Activated naive CD8-positive, alpha-beta T cell treated with anti-CD3 and anti-CD28 coated beads for 36 hours (primary cell): ENCODE measurements at places on chromosomes 7 and 10. TPM values are rescaled to one million over a fixed set of nuclear protein-coding genes. Genes with fewer than 3 reads are reported as not detected.

The LRRC4 gene
- total RNA-seq = not detected

The SPDYE5 gene
- total RNA-seq = not detected

The ENTPD1 gene
- total RNA-seq = 0.99 TPM

The SLC39A12 gene
- total RNA-seq = not detected

DNA sequence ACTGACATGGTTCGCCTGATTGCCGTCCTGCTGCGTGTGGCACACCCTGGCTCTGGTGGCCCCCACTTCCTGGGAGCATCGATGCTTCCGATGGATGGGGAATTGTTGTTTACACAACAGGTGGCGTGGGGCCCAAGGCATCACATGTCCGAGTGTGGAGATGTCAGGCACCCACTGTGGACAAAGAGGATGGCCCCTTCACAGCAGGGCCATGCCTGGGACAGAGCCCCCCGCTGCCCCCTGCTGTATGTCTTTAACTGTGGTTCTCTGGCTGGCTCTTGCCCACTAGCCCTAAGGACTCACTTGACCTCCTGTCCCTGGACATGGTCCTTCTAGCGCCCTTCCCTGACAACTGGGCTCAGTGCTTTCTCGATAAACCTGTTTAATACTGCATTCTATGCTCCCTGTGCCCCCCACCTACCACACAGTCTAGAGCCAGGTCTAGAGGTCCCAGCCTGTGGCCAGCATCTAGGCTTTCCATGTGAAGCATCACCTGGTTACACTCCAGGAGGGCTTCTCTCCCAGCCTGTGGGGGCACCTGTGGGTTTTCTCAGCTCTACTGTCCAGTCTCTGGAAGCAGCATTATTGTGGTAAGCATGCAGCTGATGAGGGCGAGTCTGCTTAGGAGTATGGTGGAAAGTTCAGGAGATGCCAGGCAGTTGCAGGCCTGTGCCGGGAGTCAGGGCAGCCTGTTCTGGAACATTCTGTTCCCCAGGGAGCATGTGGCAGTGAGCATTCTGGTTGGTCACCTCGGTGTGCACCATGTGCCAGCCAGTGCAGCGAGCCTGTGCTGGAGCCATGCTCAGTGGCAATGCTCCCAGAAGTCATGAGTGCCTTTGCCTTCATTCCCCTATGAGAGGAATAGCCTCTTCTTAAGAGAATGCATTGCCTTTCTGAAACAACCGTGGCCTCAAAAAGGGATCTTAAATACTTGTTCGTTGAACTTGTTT is 10.4 kb downstream of the ADCY1 start:
- no peak for DNase-seq

GRCh38 chr7:24741679-24742505 is 15.4 kb downstream of the GSDME start:
- DNase-seq = no peak

DNA sequence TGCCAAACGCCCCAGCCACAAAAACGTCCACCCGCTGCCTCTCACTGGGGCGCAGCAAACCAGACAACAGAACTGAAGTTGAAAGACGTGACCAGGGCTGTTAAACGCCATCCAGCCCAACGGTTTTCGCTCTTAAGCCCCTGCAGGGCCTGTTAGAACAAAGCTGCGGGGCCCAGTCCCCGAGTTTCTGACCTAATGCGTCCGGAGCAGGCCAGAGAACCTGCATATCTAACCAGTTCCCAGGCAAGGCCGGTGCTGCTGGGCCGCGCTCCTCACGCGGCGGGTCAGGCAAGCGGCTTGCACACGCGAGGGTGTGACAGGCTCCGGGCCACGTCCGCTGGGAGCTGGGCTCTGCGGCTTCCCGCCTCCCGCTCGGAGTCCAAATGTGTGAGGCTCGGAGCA is 87.0 kb downstream of the PTPRN2 start:
- DNase-seq = no peak

DNA sequence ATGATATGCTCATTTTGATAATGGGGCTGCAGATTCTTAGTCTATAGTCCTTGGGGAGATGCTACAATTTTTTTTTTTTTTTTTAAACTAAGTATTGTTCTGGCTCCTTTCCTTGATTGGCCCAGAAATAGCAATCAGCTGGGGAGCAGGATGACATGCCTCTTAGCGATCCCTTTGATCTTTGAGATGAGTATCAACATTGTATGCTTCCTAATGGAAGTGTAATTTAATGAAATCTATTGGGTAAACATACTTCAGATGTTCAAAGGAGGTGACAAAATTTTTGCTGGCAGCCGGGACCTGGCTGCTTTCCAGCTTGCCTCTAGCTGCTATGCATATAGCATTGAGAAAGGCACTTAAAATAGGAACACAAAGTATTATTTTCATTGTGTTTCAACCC is 43.5 kb downstream of the VTI1A start:
- DNase-seq = no peak

GRCh38 chr10:30977385-30977784 is 54.3 kb downstream of the ZNF438 start:
- no peak for DNase-seq

DNA sequence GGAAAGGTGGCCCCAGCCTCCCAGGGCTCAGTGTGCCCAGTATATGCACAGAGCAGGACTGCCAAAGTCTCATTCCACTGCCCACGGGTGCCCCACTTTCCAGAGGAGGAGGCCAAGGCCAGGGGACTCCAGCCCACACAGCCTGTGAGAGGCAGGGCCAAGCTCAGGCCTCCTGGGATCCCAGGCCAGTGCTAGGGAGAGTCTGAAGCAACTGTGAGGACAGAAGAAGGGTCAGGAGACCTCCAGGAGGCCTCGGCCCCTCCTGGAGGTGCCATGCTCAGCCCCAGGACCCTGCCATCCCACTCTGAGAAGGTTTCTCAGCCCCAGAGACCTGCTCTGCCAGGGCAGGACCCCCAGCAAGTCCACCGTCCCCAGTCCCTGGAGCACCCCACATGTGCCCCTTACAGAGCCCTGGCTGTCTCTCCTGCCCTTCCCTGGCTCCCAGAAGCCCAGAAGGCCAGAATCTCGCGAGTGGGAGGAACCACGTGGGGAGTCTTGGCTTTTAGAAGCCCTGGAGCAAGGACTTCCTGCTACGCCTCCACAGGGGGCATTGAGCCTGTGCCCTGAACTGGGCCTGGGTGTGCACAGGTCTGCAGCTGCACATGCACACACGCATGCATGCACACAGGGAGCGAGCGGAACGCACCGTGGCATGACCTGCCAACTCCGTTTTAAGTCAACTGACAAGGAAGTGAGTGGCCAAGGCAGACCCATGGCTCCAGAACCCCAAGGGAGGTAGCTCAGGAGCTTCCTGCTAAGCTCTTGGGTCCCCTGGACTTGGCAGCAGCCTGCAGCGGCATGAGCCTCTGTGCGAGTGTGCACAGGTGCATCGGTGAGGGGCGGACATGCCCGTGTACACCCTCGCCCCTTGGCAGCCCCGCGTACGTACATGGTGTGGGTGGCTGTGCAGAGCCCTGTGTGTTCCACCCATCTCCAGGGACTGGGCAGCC is 33.6 kb downstream of the ZCCHC24 start:
- no peak for DNase-seq

- no peak for DNase-seq
Observed at GRCh38 chr10:100620087-100620835, 84.5 kb downstream of the HIF1AN start.

DNA sequence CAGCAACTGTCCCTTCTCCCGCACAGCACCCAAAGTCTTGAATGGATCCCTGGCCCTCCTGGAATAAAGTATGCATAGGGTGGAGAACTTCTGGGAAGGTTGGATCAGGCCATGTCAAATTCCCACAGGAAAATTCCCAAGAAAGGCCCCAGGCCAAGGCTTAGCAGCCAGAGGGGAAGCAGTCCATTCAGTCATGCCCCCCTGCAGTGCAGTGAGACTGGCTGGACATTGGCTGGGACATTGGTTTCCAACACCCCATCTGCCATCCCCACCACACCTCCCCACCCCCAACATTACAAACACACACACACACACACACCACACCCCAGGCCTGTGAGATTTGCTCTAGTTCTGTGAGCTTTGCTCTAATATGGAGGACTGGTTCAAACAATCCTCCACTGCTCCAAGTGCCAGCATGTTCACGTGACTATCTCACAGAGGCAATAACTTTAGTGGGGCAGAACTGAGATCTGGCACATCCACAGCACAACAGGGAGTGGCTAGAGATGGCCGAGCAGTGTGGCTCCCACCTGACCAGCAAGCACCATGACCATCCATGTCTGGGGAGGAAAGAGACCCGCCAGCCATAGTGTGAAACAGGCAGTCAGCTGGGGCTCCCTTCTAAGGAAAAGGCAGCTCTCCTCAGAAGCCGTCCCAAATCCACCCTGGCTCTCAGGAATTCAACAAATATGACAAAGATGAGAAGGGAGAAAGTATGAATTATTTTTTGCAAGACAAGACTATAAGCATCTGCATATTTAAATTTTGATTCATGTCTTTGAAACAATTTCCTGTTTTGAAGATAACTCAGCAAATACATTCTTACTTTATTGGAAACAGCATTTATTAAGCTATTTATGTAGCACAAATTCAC is 6.7 kb upstream of the FAM170B start:
- DNase-seq = no peak

GRCh38 chr10:112136486-112137153 is 46.9 kb downstream of the GPAM start:
- DNase-seq = no peak

DNA sequence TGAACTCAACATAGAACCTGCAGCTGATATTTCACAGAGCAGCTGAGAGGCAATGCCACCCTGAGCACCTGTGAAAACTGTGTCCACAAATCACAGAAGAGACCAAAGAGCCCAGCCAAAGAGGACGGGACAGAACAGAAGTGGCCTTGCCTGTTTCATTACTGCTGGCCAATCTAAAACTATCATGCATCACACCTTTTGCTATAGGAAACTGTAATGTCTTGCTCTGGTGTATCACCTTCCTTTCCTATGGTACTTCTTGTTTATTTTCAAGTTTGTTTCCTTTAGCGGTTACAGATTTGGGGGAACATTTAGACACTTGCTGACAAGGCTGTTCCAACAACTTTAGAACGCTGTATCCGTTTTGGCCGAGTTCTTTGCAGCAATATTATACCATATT is 80.3 kb downstream of the PIP4K2A start:
- DNase-seq = no peak

GRCh38 chr10:24533981-24534380 is 189.7 kb downstream of the ARHGAP21 start:
- DNase-seq = no peak

GRCh38 chr10:110667620-110668343 is 23.6 kb downstream of the RBM20 start:
- no peak for DNase-seq

GRCh38 chr7:80187279-80187678 is 52.6 kb downstream of the GNAI1 start:
- no peak for DNase-seq
